ENCODE measurements at places on chromosomes 5 and 9.

DNA sequence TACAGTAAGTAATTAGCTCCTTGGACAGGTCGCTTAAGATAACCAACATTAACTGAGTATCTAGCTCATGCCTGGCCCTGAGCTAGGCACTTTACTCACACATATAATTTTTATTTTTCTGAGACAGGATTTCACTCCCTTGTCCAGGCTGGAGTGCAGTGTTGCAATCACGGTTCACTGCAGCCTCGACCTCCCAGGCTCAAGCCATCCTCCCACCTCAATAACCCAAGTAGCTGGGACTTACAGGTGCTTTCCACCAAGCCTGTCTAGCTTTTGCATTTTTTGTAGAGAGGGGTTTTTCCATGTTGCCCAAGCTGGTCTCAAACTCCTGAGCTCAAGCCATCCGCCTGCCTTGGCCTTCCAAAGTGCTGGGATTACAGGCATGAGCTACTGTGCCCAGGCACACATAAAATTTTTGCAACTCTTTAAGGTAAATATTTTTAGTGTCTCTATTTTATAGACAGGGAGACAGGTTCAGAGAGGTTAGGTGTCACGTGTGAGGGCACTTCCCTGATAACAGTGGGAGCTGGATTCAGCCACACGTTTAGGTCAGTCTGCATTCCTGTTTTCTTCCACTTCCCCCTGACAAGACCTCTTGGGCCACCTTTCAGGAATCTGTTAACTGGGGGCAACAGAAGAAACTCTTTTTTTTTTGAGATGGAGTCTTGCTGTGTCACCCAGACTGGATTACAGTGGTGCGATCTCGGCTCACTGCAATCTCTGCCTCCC lies 18.2 kb downstream of the HBEGF start:
- no peak for DNase-seq

- DNase-seq: no peak
Observed at GRCh38 chr9:13576101-13576500, 296.6 kb upstream of the MPDZ start.

DNA sequence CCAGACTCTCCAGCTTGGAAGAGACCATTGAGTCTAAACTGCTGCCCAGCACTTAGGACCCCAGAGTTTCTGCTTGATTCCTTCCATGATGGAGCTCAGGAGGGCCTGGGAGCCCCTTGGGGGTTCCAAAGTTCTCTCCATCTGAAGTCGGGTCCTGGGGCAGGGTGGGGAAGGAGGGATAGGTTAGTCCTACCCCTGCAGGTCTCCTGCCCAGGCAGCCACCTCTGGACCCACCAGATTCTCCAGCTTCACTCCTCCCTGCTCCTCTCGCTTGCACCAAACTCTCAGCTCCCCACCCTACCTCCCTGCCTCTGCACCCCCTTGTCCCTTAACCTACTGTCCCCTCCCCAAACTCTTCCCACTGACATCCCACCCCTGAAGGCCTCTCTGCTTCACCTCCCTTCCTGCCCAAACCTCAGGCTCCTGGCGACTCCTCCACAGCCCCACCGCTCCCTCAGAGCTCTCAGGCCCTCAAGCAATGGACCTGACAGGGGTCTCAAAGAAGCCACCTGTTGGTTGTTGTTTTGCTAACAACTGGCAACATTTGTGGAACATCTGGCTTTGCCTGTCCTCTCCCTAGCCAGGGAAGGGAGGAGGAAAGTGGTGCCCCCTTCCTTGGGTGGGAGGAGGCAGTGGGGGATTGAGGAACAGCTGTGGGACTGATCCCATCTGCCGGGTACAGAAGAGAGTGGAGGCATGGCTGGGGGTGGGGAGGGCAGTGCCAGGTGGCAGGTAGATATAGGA lies 137.5 kb downstream of the RGS3 start:
- no peak for DNase-seq

DNA sequence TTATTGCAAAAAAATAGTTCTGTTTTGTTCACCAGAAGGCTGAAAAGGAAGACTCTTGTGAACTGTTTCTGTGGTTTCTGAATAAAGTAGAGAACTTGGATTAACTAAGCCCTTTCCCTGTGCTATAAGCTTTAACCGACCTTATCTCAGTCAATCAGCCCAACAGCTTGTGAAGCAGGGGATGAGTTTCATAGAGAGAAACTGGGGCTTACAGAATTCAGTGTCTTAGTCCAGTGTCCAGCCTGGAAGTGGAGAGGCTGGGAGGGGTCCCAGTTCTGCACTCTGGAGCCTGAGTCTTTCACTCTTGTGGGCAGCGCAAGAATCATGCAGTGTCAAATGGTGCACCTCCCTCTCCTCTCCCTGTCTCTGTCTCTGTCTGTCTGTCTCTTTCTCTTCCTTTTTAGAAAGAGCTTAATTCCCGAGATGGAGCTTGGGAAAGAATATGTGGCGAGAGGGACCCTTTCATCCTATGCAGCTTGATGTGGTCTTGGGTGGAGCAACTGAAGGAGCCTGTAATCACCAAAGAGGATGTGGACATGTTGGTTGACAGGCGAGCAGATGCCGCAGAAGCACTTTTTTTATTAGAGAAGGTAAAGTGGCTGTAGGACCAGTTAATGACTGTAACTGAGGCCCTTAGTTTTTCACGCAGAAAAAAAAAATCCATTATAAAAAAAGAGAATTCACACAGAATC lies 17.0 kb downstream of the PTPDC1 start:
- no peak for DNase-seq

DNA sequence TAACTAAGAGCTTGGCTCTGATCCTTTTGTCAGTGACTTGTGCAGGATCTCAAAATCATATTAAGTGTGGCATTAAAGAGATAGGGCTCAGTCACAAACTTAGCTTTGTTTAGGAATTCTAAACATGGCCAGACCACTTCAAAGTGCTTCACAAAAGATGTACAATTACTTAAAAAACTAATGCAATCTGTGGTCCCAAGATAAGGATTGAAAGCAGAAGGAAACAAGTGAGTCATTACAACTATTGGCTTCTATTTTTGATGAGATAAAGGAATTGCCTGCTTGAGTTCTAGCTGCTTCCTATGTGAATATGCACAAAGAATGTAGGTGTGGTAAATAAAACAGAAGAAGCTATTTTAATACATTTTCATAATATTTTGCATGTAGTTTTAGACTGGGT lies 44.9 kb upstream of the SLC12A2 start:
- peak; percentile 68 for DNase-seq

- no peak for DNase-seq
Observed at GRCh38 chr5:76657091-76657490, 33.9 kb upstream of the F2RL2 start.

DNA sequence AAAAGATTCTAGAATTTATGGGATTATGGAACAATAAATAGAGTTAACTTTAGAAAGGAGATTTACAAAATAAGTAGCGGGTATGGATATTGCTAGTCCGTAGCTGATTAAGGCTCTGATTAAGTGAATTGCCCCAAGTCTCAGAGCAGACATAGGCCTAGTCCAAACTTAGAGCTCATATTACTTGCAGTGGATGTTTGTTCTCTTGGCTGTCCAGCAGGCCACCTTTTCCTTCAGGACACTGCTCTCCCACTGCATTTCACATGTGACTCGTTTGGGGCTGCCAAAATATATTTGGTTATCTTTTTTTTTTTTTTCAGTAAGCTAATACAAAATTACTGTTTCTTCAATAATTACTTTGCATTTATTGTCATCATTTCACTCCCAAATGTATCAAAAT lies 76.6 kb downstream of the ARRDC3 start:
- no peak for DNase-seq

DNA sequence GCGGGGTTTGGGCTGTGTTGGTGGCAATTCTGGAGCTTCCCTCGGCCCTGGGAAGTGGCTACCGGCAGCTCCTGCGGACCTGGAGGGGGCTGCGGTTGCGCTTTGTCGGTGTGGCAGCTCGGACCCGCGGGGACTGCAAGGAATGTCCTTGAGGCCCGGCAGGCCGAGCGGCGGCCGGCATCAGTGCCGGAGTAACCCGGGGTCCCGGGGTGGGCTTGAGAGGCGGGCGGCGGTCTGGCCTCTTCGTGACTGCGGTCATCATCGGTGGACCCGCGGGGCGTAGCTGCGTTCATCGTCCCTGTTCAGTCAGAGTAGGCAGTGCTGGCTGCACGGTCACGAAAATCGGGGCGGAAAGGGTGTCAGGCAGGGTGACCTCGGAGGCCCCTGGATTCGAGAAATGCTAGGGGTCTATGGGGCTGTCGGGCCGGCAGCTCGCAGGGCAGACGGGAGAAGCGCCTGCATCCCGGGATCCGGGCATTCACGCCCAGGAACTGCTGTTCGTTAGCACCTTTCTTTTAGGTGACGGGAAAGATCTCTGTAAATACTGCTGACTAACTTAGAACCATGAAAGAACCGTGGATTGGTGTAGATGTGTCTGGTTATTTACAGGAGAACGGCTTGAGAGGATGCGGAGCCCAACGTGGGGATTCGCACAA lies 474 bp downstream of the HMGCR start:
- DNase-seq: no peak

DNA sequence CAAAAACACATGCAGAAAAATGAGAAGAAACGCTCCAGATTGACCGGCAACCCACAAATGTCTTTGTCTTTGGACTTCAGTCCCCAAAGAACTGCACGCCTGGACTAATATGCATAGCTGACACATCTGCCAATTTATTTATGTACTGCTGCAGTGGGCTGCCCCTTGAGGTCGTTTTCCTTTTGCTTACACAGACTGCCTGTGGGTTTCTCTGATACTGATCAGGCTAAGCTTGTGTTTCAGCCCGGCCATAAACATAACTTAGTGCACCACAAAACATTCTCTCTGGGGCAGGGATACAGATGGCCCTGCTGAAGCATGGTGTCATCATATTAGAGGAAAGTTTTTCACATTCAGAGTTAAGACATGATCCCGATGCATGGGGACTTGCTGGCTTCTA lies 75.4 kb downstream of the NUDT12 start:
- no peak for DNase-seq

DNA sequence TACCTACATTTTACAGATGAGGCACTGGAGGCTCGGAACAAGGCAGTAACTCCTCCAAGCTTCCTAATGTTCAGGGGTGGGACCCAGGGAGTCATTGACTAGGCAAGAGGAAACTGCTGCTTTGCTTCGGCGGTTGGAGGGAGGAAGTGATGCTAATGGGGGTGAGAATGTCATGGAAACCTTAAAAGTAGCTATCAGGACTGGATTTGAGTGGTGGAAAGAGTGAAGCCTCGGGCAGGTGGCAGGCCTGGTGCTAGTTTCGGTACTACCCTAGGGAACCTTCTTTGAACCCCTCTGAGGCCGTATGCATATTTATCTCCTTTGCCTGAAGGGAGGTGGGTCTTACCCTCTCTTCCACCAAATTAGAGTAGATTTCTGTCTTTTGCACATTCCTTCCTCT lies 1.6 kb downstream of the BSPRY start:
- peak; percentile 95 for DNase-seq

DNA sequence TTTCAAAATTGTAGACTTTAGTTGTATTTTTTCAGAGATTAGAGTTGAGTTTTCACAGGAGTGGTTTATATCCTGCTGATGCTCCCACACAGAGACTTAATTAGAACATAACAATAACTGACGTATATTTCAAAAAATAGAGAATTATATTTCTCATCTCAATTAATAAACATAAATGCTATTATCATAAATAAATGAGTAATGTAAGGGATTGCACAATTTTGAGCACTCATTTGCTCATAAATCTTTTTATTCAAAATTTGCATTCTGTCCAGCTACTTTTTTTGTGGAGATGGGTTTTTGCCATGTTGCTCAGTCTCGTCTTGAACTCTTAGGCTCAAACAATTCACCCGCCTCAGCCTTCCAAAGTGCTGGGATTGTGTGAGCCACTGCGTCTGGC lies 515.7 kb upstream of the RORB start:
- no peak for DNase-seq

GRCh38 chr9:16864649-16865434 lies 5.6 kb downstream of the BNC2 start:
- DNase-seq: no peak

DNA sequence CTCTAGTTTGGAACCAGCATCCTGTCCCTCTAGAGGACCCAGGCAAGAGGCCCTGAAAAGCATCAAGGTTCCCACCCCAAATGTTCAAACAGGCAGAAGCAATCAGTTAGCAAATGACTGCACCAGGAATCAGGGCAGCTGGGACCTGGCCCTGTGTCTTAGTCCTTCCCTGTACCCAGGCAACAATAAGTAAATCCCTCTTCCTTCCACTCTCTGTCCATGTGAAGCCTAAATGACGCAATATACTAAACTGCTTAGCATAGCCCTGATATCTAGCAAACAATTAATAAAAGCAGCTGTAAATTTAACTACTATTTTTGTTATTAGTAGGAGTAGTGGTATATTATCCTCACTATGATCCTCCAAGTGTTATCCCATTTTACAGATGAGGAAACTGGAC lies 13.2 kb upstream of the ADRA1B start:
- no peak for DNase-seq

DNA sequence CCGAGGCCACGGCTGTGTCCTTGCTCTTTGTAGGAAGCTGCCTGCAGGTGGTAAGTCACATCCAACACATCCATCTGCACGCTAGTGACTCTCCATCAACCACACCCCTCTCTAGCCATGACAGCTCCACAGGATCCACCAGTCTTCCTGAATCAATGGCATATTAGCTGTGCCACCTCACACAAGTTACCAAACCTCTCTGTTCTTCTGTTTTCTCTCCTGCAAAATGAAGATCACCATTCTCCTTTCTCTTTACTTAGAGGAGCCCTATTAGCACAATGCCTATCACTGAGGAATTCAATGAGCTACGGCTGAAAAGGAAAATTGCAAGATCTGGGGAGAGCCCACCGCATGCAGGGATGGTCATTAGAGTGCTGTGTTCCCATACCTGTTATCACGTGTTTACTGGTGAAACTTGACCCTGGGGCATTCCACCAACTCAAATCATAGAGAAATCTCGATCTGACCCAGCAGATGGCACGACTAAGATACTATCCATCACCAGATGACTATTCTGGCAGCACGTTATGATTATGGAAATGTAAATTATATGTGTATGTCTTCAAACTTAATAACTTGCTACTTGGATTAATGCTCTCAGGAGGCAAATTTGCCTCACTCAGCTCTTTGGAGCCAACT lies 20.9 kb downstream of the WHRN start:
- no peak for DNase-seq

GRCh38 chr5:34695275-34696027 lies 39.3 kb downstream of the RAI14 start:
- DNase-seq: peak; percentile 23

DNA sequence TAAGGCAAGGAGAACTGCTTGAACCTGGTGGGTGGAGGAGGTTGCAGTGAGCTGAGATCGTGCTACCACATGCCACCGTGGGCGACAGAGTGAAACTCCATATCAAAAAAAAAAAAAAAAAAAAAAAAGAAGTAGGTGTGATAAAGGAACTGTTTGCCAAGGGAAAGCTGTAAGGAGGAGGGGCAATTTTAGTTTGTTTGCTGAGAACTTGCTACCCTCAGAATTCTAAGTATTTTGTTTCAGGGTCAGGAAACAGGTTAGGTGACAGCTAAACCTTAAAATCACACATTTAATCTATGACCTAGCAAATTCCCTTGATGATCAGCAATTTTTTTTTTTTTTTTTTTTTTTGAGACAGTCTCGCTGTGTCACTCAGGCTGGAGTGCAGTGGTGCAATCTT lies 7.2 kb upstream of the ARRDC3 start:
- DNase-seq: no peak

GRCh38 chr9:99237356-99237755 lies 15.3 kb downstream of the SEC61B start:
- no peak for DNase-seq

- DNase-seq: no peak
Observed at GRCh38 chr5:103624035-103624480, 61.5 kb upstream of the NUDT12 start.

- no peak for DNase-seq
Observed at GRCh38 chr9:71136696-71137095, 15.3 kb upstream of the TRPM3 start.

GRCh38 chr5:19547640-19548039 lies 440.4 kb downstream of the CDH18 start:
- DNase-seq: no peak

GRCh38 chr9:132996526-132996925 lies 18.0 kb downstream of the GFI1B start:
- DNase-seq: no peak
